ENCODE measurements at places on chromosomes 7 and 10. TPM values are rescaled to one million over a fixed set of nuclear protein-coding genes. Genes with fewer than 3 reads are reported as not detected.
A peak's percentile ranks its signal among the peaks of the same experiment; 100 is the strongest.

GRCh38 chr7:54663603-54664234 is 95.3 kb downstream of the SEC61G start:
- no peak for DNase-seq

DNA sequence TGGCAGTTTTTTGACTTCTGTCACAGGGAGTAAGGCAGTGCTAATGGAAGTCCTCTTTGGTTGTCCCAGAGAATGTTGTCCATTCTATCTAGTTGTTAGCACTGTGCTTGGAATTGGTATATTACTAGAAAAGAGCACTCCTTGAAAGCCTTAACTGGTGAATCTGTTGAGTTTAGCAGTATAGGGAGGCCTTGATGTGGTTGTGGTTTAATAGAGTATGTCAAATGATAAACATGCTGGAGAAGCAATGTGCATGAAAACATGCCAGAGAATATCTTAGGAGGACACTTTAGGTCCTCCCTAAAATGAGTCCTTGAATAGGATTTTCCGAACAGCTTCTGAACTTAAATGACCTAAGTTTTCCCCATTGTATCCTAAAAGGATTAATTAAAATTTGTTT is 98.6 kb downstream of the BTRC start:
- no peak for DNase-seq

DNA sequence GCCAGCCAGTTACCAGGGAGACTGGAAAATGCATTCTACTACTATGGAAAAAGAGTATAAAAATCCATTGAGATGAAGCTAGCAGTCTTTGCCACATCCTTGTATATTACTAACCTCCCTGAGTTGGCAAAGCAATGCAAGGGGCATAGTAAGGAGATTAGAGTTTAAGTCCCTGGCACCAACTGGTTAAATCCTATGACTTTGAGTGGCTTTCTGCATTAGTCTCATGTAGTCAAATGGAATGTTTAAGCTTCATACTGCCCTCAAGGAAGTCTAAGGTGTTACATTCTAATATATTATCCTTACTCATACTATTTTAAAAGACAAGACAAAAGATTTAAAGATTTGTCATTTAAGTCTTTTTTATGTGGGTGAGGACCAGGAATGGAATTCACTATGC is 110.1 kb downstream of the INHBA start:
- DNase-seq, result no peak

- no peak for DNase-seq
Observed at GRCh38 chr7:49102411-49102810, 178.1 kb downstream of the CDC14C start.

DNA sequence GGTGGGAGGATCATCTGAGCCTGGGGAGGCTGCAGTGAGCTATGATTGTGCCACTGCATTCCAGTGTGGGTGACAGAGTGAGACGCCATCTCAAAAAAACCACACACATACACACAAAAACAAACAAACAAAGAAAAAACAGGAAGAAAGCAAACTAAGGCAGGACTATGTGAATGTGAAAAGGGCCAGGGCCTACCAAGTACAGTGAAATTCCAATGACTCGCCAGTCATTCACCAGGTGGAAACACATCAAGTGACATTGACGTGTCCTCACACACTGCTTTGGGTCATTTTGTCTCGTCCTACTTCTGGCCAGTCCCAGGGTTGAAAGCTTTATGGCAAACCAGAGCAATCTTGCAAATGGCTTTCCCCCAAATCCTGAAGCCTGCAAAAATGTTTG is 79.9 kb downstream of the HIP1 start:
- DNase-seq, result no peak

- DNase-seq, result no peak
Observed at GRCh38 chr10:51090190-51090589, 15.9 kb downstream of the PRKG1 start.

DNA sequence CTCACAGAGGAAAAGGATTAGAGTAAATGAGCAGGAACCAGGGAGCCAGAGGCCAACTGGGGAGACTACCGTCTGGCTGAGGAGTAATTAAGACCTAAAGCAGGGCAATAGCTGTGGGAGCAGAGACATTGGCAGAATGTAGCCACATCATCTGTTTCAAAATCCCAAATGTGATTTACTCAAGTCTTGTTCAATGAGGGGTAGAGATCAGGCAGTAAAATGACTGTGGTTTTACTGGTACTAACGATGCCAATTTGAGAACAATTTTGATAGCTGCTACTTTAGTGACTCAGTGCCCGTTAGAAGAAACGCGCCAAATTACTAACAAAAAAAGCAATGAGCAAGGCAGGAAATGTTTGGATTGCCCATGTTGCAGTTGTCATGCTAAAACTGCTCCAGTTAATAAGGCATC is 12.7 kb upstream of the MIOS start:
- DNase-seq, result no peak

DNA sequence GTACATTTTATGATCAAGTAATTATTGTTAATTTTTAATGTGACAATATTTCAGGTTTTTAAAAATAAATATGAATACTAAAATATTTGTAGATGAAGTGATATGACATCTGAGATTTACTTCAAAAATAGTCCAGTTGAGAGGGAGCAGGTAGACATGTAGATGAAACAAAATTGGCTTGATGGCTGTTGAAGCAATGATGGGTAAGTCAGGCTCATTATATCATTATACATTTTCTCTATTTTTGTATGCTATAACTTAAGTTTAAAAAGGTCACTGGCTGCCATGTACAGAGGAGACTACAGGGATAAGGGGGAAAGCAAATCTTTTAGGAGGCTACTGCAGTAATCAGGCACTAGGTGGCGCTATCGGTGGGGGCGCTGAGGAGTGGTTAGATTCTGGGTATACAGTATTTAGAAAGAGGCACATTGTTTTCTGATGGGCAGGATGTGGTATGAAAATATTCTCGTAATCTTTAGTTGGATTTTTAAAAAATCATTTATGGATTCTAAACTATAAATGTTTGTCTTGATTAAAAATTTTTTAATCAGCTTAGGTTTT is 189.8 kb upstream of the IMMP2L start:
- peak; percentile 84 for DNase-seq

- no peak for DNase-seq
Observed at GRCh38 chr7:123918309-123918708, 6.7 kb upstream of the SPAM1 start.

GRCh38 chr7:148987751-148988512 is 40.4 kb downstream of the PDIA4 start:
- DNase-seq, result peak; percentile 51

DNA sequence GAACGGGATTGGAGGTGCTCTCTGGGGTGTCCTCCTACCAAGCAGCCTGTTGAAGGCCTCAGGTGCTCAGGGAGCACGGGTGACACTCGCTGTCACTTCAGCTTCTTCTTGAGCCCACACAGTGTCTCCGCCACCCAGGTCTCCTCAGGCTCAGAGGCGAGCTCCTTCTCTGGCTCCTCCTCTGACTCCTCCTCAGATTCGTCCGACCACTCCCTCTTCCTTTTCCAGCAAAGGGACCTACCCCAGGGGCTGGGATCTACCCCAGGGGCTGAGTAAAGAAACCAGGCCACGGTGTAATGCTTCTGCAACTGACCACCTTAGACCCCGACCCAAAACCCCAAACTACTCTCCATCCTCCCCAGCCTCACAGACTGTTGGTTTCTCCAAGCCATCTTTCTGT is 9.2 kb upstream of the RBAK start:
- DNase-seq, result no peak

DNA sequence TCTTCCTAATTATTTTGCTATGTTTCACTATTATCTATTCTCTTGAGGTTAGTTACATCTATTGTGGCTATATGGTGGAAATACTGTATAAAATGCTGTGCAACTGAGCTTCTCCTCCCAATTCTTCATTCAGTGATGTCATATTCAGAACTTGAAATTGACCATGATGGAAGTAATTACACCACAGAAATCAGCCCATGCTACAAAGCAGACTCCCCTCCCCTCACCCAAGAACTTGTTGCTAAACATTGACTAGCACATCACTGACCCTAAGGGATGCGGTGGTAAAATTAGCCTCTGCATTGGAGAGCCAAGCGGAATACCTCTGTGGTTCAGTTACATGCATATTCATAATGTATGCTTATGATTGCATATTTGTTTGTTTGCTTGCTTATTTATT is 8.8 kb downstream of the CALD1 start:
- no peak for DNase-seq

DNA sequence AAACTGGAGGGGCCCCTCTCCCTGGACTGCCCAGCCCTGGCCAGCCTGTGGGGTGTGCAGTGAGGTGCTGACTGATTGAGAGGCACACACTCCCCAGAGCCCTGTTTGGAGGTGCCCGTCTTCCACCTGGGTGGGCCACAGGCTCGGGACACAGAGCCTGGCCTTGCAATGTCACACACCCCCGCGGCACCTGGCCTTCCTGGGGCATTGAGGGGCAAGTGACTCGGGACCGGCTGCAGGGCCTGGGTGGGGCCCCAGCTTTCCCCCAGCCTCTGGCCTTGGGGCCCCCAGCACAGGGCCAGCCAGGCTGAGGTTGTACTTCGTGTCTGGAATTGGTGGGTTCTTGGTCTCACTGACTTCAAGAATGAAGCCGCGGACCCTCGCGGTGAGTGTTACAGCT is 13.9 kb upstream of the NKX6-2 start:
- DNase-seq, result no peak

DNA sequence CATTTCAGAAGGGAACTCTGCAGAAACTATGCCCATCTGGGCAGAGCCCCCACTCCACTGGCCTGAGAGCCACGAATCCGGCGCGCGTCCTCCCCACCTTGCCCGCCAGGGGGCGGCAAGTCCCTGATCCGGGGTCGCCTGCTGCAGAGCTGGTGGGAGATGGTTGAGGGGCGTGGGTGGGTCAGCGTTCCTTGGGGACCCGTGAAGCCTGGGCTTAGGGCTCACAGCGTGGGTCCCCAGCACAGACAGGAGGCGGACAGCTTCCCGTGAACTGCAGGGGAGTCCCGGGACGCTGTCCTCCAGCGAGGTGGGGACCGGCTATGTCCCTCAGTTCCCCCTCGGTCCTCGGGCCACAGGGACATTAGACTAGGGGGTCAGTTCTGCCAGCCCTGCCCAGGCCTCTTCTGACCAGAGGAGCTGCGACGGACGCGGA is 585 bp upstream of the POP7 start:
- peak; percentile 93 for DNase-seq

GRCh38 chr7:45646207-45646821 is 72.1 kb downstream of the ADCY1 start:
- peak; percentile 72 for DNase-seq

- DNase-seq, result no peak
Observed at GRCh38 chr7:112550468-112551060, 69.8 kb downstream of the LSMEM1 start.

- DNase-seq, result no peak
Observed at GRCh38 chr7:128815289-128815942, 14.8 kb upstream of the FLNC start.

GRCh38 chr7:79810916-79811315 is 323.7 kb upstream of the GNAI1 start:
- DNase-seq, result no peak

Gene EPHB6
- total RNA-seq, result 33.5 TPM

Gene GPER1
- total RNA-seq, result 6.6 TPM
